Spleen (tissue), 13 donors: ENCODE measurements at places on chromosomes 2 and 18.

- peak; percentile 88 for DNase-seq
These were observed 127.3 kb downstream of the RNF144A start for GRCh38 chr2:7044253-7045250.

GRCh38 chr2:187422282-187422681 lies 25.8 kb downstream of the CALCRL start:
- DNase-seq = no peak

- DNase-seq = no peak
These were observed 20.4 kb downstream of the MBP start for GRCh38 chr18:77111951-77112746.

GRCh38 chr2:113769555-113769954 lies 13.1 kb upstream of the SLC35F5 start:
- no peak for DNase-seq

GRCh38 chr18:13808294-13809042 lies 15.5 kb upstream of the MC5R start:
- no peak for DNase-seq

- no peak for DNase-seq
These were observed 19.0 kb upstream of the CCNYL1 start for GRCh38 chr2:207692206-207693065.

DNA sequence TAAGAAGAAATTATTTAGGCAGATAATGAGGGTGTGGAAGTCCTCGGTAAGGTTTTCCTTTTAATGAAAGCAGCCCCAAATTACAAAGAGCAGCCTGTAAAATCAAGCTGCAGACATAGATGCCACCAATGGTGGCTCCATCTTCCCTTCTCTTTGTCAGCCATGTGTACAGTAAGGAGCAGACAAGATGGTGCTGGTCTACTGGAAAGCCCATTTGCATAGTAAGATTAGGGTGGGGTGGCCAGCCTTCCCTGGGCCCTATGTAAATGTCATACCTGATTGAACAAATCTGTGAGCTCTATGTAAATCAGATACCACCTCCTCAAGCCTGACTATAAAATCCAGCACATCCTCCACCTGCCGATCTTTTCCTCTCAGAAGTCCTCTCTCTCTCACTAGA lies 154.4 kb upstream of the SERTAD2 start:
- DNase-seq = no peak

DNA sequence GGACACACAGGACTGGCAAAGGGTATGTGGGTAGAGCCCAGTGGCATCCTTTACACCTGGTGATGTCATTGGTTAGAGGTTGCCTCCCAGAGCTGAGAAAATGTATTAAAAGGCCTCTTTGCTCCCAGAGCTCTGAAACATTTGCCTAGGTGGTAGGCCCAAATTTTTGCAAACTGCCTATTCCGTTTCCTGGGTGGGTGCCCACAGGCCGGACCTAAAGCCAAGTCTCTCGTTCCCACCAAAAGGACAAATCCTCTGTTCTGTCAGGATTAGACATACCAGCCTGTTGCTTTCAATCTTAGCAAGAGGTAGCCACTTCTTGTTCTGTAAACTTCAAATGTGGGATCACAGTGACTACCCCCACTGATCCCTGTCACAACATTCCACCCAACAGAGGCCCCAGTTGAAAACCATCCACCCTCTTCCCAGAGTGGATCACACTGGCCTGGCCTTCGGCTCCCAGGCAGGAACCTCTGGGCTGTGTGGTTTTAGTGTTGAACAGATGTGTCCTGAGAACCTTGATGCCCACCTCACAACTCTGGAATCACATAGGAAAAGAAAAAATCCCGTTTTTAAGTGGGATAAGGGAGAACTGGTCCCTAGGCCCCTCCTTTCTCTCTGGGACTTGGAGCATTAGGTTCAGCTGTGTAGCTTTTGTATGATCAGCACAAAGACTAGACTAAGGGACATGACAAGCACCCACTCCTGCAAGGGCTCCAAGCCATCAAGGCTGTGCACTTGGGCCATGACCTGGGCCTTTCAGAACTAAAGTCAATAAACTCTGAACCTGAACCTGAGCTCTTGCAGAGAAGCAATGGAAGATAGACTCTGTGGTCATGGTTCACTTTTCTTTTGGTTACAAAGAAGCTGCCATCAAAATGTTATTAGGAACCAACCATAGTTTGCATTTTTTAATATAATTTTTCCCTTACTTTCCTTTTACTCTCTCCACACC lies 211.3 kb downstream of the CYP26B1 start:
- DNase-seq = no peak

DNA sequence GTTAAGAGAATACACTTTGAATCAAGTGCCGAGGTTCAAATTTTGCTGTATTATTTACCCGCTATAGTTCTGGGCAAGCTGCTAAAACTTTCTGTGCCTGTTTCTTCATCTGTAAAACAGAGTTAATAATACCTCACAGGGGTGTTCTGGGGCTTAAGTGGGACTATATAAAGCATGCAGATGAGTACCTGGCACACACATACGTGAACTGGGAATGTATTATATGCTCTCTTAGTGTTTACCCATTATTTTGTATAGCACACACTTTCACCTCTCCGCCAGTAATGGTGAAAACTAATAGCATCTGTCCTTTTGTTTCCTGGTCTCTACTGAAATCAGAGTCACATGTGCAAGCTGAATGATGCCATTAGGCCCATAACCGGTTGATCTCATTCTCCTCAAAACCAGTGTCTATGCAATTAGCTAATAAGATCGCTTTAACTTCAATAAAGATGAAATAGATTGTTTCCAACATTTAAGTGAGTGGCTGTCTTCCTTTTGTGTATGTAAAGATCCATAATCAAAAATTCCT lies 3.8 kb upstream of the CDKL4 start:
- no peak for DNase-seq

- no peak for DNase-seq
These were observed 19.1 kb downstream of the REG1A start for GRCh38 chr2:79139423-79139822.

GRCh38 chr2:187403568-187404260 lies 44.3 kb downstream of the CALCRL start:
- no peak for DNase-seq

GRCh38 chr2:110861616-110862260 lies 129.4 kb downstream of the ACOXL start:
- no peak for DNase-seq

DNA sequence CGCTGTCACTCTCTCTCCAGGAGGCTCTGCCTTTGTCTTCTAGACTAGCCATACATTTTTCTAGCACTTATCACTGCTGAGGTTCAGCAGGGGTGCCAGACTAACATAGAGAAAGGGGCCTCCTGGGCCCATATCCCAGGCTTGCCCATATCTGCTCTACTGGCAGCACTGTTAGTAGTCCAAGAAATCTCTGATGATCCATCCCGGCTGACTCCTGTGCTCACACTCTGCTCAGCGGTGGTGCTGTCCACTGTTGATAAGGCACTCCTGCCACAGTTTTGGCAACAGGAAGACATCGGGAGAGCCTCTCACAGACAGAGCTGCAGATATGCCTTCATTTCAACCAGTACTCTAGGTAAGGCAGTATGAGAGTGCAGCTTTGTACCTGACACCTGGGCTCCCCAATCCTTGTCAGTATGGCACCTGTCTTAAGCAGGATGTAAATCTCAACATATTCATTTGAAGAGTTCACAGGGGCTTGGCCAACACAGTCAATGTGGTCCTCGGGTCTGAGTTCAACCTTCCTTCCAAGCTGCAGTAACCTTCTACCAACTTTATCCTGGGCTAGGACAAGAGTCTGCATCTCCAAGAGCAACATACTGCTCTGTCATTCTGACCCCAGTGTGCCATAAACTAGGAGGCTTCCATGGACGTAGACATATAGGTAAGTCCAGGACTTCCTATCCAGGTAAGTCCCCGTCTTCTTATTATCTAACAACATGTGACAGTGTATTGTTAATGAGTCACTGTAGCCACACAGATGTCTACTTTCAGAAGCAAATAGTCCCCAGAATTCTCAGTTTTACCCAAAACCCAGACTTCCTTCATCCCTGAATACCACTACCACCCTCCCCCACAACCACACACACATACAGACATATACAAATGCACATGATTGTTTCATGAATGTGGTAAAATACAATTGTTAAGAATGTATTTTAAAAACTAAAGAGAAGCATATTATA lies 16.2 kb downstream of the KLF7 start:
- DNase-seq = no peak

GRCh38 chr2:72893594-72894319 lies 6.5 kb downstream of the SPR start:
- no peak for DNase-seq

- DNase-seq = peak; percentile 52
These were observed 48.8 kb downstream of the INHBB start for GRCh38 chr2:120394764-120395163.

- no peak for DNase-seq
These were observed 54.5 kb upstream of the AFF3 start for GRCh38 chr2:100196786-100197494.

GRCh38 chr18:6488956-6489355 lies 74.2 kb upstream of the L3MBTL4 start:
- no peak for DNase-seq

DNA sequence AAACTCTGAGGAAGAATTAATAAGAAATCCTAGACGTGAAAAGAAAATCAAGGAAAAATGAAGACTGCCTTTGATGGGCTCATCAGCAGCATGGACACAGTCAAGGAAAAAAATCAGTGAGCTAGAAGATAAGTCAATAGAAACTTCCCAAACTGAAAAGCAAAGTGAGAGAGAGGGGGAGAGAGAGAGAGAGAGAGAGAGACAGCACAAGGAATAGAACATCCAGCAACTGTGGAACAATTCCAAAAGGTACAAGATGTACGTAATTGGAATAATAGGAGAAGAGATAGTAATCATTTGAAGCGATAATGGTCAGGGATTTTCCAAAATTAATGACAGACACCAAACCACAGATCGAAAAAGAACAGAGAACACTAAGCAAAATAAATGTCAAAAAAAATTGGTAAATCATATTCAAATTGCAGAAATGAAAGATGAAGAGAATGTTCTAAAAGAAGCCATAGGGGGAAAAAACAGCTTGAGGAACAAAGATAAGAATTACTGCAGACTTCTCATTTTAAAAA lies 54.5 kb downstream of the TBC1D8 start:
- DNase-seq = no peak

GRCh38 chr2:214226061-214226460 lies 184.8 kb upstream of the VWC2L start:
- no peak for DNase-seq

DNA sequence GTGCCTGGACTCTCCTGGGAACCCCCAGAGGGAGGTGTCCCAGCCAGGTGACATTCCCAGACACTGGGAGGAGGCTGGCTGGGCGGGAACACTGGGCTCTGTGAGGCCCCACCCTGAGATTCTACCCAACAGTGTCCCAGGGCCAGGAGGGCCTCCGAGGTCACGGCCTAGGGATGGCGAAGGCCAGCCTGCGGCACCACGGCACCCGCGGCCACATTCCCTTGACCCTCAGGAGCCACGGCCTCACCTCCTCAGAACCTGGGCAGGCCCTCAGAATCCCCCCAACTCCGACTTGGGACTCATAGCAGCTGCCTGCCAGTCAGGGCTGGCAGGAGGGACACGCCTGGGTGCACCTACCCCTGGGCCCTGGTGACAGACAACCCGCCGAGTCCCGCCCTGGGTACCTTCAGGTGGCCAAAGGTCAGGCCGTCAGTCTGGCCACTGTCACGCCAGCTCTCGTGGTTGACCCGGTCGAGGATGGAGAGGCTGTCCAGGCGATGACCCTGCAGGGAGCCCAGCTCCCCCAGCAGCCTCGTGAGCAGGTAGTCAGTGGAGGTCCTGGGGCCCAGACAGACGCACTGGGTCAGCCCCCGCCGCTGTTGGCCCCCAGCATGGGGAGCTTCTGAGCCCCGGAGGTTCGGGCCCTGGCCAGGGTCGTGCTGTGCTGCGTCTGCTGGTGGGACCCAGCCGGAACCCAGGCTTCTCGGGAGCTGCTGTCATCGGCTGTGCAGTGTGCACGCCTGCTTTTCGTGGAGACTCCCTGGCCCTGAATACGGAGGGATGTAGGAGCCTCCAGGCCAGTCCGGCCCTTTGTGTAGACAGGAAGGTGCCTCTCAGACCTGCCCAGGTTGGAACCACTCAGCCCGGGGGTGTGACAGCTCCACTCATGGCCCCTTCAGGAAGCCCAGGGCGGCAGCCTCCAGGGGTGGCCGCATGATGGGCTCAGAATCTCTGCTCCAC lies 6.1 kb downstream of the MAB21L4 start:
- no peak for DNase-seq

- DNase-seq = no peak
These were observed 32.3 kb upstream of the PMAIP1 start for GRCh38 chr18:59867337-59868104.

GRCh38 chr2:73059106-73059505 lies 12.4 kb downstream of the SFXN5 start:
- no peak for DNase-seq

DNA sequence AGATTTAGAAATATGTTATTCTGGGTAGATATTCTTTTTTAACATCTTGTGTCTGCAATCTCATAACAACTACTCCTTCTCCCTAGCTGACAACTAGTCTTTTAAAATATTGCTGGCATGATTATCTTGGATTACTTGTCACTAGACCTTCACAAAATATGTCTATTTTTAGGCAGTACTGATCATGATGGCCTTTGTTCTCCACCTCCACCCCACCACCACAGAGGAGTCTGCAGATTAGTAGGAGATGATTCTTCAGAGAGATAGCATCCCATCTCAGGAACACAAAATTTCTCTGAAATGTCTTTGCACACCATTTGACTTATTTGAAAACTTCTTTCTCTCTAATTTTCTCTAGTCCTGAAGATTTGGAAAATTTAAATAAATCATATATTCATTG lies 338.1 kb upstream of the SPHKAP start:
- DNase-seq = no peak

DNA sequence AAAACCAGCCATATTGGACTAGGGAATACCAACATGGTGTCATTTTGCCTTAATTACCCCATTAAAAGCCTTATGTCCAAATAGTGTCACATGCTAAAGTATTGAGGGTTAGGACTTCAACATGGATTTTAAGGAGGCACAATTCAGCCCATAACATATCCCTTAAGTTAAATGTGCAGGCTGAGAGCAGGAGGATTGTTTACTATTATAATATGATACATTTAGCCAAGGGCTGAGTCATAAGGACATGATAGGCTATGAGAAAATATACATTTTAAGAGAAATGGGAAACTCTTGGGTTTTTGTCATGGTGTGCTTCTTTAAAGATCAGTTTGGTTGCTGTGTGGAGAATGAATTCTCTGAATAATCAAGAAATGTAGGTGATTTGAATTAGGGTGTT lies 136.8 kb downstream of the RDH14 start:
- no peak for DNase-seq

- DNase-seq = no peak
These were observed 87.7 kb upstream of the LYPD1 start for GRCh38 chr2:132757676-132758075.

GRCh38 chr2:14633461-14634181 lies 1.1 kb downstream of the LRATD1 start:
- no peak for DNase-seq

GRCh38 chr2:181944914-181945291 lies 40.8 kb upstream of the PPP1R1C start:
- DNase-seq = no peak

DNA sequence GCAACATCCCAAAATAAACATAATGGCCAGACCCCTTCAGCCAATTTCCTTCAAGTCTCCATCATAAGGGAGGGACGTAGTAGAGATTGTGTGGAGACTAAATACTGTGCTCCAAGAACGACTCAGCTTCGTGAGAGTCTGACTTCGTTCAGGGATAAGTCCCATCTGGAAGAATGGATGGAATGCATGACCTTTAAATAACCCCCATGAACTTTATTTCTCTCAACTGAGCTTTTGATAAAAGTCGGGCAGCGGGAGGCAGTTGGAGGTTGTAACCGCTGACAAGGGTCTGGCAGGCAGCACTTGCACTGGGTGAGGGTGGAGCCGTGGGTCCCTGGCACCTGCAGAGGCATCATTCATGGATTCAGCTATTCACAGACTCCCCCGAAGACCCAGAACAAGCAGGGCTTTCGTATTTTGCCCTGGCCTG lies 115.9 kb downstream of the ZFP36L2 start:
- DNase-seq = no peak
